ENCODE measurements at places on chromosomes 5 and 9.

DNA sequence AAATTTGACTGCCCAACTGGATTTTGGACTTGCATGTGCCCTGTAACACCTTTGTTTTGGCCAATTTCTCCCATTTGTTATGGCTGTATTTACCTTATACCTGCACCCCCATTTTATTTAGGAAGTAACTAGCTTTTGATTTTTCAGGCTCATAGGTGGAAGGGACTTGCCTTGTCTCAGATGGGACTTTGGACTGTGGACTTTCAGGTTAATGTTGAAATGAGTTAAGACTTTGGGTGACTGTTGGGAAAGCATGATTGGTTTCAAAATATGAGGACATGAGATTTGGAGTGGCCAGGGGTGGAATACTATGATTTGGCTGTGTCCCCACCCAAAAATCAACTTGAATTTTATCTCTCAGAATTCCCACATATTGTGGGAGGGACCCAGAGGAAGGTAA is 490.2 kb downstream of the PRR16 start:
- no peak for DNase-seq

DNA sequence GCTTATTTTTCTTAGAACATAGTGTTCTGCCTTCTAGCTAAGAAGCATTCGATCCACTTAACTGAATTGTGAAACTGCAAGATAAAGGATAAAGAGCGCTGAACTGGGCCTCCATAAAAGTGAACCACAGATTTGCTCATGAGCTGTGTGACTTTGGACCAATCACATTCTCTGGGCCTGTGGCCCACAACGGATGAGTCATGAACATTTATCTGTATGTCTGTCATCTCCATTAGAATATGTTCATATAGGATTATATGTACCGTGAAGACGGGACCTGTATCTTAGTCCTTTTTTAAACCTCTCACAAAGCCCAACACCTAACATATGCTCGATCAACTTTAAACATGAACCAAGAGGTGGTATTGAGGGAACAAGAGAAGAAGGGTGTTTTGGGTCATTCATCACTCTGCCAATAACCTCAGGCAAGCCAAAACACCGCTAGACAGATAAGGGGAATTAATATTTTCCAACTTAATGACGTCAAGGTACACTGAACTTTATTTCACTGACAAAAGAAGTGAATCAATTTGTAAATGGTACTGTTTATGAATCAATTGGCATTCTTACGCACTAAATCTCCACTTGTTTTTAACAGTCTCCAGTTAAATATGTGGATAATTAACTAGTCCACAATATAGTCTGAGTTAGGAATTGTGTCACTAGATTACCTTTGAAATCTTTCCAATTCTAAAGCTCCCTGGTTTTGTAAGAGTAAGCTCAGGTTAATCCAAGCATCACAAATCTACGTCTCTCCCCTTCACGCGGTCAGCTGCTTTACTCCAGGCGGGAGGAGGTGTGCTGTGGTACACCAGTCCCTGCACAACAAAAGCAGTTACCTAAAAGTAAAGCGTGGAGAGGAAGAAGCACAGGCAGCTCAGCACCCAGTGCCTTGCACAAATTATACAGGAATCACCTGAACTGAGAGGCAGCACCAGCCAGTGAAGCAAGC is 1.6 kb downstream of the TMEM245 start:
- peak; percentile 63 for DNase-seq

DNA sequence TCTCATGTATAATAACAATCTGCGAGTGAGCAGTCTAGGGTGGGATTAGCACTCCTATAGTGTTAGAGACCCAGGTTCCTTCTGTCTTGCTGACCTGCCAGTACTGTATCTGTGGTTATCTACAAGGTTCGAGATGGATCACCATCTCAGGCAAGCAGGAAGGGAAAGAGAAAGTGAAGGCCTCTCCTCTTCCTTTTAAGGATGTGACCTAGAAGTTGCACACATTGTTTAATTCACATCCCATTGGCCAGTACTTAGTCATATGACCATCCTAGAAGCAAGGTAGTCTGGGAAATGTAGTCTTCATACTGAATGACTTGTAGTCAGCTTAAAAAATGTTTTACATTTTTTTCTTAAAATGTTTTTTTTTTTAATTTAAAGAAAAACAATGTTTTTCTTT is 168.6 kb downstream of the CARTPT start:
- DNase-seq, result peak; percentile 65

GRCh38 chr5:72194846-72195245 is 87.6 kb downstream of the MAP1B start:
- DNase-seq, result peak; percentile 31

DNA sequence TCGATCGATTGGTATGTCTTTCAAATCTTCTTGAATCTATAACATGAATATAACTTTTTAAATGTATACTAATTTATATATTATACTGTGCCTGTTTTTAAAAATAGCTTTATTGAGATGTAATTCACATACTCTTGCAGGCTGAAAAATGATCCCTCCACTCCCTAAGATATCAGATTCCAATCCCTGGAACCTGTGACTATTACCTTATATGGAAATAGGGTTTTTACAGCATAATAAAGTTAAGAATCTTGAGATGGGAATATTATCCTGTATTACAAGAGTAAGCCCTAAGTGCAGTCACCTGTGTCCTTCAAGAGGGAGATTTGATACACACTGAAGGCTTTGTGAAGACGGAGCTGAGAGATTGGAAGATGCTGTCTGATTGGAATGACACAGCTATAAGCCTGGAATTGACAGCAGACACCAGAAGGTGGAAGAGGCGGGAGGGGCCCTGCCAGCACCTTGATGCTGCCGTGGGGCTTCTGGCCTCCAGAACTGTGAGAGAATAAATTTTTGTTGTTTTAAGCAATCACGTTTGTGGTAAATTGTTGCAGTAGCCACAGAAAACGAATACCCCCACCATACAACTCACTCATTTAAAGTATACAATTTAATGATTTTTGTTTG is 161.3 kb downstream of the RMI1 start:
- DNase-seq, result no peak

DNA sequence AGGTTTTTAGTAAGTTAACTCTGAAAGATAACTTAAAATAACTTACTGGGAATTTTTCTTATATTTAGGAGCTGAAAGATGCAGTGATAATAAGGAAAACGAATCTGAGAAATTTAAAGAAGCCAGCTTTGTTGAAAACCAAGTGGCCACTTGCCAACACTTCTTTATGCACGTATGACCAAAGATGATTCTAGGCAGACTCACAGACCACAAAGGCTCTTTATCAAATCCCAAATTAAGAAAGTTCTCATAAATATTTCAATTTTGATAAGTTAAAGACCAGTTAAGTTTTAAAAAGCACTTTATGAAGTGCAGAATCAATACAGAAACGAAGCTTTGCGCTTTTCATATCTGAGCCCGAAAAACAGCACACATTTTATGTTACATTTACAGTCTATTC is 1.5 kb downstream of the AFF4 start:
- no peak for DNase-seq

DNA sequence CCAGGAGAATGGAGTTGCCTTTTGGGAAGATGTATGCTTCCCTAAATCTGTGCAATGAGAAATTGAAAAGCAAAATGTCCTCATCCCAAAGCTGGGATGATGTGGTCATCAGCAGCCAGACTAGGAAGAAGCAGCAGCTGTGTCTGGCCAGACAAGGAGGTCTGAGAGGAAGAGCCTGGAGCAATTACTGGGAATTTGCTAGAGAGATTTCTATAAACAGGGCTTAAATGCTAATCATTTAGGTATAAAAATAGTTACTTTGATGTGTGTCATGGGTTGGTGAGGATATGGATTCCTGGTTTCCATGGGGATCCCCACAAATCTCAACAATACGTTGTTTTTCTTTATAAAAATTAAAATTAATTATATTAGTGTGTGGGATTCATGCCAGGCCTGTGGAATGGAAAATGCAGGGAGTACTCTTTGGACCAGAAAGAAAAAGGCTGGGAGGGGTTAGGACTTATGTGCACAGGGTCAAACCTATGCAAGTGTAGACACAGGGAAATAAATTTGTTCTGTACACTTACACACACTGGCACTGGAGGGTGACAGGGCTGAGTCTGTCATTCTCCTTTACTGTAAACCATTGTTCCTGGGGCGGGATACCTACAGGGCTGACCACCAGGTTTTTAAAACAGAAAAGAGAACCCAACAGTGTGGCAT is 58.7 kb upstream of the TRPC7 start:
- DNase-seq, result no peak

DNA sequence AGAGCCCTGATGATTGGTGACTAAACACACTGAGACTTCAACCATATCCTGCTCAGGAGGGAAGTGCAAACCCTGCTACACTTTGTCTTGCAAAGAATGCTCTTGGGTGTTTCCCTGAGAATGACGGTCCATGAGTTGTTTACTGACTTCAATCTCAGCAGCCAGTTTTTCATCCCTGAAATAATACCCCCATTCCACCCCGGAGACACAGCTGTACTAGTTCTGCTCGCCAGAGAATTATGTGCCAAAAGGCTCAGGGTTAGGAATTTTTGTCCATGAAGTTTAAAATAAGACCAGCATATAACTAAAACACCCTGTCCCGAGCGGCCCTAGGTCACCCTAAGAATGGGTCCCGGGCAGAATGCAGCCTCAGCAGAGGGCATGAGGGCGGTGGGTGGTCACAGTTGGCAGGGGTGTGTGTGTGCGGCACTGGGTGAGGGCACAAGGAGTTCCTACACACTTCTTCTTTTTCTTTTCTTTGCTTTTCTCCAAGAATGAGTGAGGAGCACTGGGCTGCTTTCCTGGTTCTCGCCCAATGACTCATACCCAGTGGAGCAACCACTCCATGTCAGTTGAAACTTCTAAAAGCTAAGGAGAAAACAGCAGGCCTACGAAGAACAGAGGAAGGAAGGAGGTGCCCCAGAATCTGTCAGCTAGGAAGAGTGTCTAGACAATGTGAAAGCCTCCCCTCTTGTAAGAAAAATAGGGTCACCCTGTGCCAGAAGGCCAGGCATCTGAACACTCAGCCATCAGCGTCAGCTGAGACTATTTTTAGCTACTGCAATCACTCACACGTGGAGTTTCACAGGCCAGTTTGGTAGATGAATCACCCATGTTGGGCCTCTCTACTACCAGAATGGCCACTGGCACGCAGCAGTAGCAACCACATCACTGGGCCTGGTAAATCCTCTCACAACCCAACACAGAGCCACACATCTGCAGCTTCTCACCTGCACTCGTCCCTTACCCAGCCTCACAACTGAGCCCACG is 105.9 kb downstream of the DPYSL3 start:
- DNase-seq, result no peak

DNA sequence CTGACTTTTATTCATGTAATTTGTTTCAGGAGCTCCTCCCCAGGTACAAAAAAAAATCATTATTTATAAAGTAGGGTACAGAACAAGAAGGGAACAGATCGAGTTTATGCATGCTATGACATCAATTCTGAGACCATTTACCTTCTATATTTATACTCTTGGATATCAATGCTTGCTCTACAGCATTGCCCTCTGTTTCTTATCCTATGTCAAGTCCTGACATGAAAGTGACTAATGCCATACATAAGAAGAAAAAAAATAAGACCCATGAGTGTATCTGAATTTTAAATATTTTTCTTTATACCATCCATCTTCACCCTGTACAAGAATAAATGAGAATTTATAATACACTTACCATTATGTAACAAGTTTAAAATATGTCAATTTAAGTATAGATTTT is 2016.3 kb upstream of the CDH9 start:
- DNase-seq, result no peak

DNA sequence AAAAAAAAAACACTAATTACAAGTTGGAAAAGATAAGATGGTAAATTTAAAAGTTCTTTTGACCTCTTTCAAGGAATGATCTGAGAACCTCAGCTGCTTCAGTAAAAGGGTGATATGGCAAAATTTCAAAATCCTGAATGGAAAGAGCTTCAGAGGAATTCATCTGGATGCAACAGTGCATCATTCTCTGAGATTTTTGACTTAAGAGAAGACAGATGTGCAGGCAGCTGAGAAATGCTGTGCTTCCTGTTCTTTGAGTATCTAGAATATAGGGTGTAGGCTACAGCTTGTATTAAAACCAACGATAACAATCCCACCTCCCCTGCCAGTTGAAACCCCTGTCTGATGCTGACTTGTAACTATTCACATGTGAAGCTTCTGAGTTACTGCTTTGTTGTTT is 6.2 kb downstream of the FRMPD1 start:
- no peak for DNase-seq

GRCh38 chr9:70688704-70689103 is 274.2 kb upstream of the KLF9 start:
- DNase-seq, result no peak

DNA sequence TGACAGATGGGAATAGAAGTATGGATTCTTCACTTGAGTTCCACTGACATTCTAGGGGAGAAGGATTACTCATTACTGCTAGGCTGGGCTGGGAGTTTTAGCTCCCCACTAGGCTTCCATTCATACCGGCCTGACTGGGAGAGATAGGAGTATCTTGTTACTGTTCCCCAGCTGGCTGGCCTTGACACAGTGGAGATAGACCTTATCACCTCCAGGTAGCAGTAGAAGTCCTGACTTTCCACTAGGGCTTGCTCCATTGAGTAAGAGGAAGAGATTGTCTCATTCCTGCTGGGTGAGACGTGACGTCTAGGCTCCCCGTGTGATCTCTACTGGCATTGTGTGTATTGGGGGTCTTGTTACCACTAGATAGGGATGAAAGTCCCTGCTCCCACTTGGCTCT is 156.4 kb downstream of the CACNA1B start:
- DNase-seq, result no peak

- DNase-seq, result no peak
These were observed 69.7 kb downstream of the EFNA5 start for GRCh38 chr5:107601076-107601475.

DNA sequence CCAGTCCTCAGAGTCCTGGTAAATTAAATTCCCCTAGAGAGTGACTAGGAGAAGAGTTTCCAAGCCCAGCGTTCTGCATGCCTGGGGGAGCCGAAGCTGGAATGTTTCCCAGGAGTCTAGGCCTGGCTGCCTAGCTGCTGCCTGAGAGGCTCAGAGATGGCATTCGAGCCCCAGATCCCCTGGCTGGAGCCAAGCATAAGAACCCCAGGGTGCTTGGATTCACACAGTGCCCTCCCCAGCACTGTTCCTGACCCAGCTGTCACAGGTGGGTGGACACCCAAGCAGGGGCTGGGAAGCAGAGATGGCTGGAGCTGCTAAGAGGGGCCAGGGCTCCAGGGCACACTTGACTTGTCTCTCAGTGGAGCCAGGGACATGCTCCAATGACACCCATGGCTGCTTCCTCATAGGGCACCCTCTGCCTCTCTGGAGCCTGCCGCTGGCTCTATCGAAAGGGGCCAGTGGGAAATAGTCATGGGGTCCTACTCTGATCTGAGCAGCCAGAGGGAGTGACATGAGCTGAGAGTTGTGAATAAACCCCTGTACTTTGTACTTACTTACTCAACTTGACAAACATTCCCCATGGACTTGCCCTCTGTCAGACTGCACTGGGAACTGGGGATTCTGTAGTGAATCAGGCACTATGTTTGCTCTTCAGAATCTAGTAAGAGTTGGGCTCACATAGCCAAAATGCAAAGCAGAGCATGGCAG is 62.6 kb upstream of the XPA start:
- DNase-seq, result no peak
